ENCODE measurements at places on chromosomes 16 and 17.

- no peak for DNase-seq
These were observed 37.3 kb downstream of the PLCG2 start for GRCh38 chr16:81816351-81816750.

GRCh38 chr17:83091257-83092141, 12.1 kb downstream of the METRNL start:
- no peak for DNase-seq

DNA sequence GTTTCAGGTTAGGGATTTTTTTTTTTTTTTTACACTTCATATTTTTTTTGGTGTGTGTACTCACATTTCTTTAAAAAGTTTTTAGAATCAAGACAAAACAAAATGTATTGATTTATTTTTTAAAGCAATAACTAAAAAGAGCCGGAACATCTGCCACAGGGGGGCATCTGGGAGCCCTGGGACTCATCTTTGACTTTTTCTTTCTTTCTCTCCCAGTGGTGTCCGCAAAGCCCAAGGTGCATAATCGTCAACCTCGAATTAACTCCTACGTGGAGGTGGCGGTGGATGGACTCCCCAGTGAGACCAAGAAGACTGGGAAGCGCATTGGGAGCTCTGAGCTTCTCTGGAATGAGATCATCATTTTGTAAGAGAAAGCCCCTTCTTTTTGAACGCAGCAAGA, 36.3 kb downstream of the WWP2 start:
- no peak for DNase-seq

DNA sequence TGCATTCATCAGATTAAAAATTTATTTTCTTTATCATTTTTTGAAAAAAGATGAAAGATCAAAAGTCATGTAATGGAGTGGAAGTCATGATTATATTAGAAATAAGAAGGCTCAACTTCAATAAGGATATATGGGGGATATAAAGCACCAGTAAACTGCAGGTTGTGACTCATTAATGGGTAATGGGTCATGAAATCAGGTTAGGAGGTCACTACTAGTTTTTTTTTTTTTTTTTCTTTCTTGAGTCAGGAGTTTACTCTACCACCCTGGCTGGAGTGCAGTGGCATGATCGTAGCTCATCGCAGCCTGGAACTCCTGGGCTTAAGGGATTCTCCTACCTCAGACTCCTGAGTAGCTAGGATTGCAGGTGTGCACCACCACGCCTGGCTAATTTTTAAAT, 14.3 kb downstream of the EFCAB13 start:
- no peak for DNase-seq

DNA sequence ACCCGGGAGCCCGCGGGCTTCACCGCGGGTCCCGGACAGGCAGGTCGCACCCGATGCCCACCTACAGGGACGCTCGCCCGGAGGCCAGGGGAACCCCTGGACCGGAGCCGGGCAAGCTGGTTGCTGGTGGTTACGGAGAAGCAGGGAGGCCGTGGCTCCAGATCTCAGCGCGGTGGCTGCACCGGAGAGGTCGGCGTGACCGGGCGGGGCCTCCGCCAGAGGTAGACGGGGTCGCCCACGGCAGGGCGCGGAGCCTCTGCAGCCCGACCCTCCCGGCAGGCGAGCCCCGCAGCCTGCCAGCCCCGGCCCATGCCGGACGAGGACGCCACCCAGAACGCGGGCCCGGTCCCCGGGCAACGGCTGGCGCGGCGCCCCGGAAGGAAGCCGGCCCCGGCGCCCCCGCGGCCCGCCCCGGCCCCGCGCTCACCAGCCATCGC, 341 bp downstream of the PCYT2 start:
- no peak for DNase-seq

- DNase-seq, result no peak
These were observed 7.7 kb downstream of the NKIRAS2 start for GRCh38 chr17:42027590-42027889.

GRCh38 chr16:18969050-18969854, 14.5 kb upstream of the TMC7 start:
- peak; percentile 88 for DNase-seq

- DNase-seq, result no peak
These were observed 244.6 kb upstream of the MAF start for GRCh38 chr16:79845033-79845733.

GRCh38 chr16:519425-519824, 8.1 kb upstream of the CAPN15 start:
- no peak for DNase-seq

DNA sequence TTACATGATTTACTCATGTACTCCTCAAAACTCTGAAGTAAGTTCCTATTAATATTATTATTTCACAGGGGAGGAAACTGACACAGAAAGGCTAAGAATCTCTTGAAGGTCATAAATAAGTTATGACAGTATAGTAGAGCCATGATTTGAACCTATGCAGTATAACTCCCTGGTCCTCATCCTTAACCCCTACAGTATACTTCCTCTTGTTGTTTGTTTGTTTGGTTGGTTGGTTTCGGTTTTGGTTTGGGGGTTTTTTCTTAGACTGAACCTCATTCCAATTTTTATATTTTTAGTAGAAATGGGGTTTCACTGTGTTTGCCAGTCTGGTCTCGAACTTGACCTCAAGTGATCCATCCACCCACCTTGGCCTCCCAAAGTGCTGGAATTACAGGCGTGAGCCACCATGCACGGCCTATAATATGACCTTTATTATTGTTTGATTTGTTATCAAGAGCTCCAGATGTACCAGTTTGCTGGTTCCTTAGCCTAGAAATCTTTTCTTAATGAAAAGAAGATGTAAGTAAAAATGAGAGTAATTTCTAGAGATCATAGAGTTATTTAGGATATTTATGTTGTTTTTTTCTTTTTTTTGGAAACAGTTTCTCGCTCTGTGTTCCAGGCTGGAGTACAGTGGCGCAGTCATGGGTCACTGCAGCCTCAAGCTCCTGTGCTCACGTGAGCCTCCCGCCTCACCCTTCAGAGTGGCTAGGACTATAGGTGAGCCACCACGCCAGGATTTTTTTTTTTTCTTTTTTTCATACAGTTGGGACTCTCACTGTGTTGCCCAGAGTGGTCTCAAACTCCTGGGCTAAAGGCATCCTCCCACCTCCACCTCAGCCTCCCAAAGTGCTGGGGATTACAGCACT, 4.8 kb downstream of the PRR11 start:
- no peak for DNase-seq

GRCh38 chr16:10964891-10965326, 20.5 kb downstream of the CLEC16A start:
- DNase-seq, result no peak

DNA sequence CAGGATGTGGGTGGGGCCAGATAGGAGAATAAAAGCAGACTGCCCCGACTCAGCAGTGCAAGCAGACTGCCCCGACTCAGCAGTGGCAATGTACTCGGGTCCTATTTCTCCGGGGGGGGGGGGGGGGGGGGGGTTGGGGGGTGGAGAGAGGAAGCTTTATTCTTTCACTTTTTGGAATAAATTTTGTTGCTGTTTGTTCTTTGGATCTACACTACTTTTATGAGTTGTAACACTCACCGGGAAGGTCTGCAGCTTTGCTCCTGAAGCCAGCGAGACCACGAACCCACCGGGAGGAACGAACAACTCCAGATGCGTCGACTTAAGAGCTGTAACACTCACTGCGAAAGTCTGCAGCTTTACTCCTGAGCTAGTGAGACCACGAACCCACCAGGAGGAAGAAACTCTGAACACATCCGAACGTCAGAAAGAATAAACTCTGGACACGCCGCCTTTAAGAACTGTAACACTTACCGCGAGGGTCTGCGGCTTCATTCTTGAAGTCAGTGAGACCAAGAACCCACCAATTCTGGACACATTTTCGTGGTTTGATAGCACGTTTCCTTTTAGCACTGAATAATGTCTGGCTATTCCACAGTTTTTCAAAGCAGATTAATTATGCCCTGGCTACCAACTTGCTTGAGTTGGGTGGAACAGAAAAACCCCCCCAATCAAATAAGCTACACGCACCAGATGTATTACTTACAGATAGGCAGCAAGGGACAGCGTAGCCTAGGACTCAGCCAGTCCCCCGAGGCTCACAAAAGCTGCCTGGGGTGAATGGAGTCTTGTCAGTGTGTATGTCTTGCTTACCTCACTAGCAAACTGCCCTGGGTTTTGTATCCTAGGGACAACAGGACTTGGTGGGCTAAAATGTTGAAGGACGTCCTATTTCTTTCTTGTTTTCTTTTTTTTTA, 11.9 kb downstream of the FZD2 start:
- peak; percentile 48 for DNase-seq

DNA sequence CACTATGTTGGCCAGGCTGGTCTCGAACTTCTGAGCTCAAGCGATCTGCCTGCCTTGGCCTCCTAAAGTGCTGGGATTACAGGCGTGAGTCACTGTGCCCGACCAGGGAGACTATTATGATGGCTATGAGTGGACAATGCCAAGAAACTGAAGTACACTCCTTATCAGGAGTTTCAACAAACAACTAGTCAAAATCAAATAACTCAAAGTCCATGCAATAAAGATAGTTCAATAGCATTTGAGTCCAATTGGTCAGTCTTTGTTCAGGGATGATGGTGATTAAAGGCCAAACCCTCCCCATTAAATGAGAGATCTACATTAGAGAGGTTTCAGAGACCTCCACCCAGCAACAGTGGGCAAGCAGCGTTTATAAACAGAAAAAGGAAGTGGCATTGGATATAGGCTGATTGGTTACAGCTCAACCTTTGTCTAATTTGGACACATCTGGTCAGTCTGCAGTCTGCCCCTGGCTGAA, 8.0 kb downstream of the CHST5 start:
- DNase-seq, result no peak

DNA sequence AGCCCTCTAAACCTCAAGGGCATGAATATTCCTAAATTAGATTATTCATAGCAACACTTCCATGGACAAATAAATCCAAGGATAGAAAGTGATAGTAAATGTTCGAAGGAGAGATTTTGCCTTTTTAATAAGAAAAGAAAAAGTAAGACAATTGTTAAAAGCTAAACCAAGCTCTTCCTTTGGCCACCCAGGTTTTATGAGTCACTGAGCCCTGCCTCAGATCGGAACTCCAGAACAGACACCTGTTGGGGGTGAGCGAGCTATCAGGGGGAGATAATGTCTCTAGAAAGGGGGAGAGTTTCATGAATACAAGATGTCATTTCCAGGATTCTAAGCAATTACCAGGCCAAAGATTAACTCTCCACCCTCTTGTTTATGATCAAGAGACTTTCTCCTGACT, 171.4 kb downstream of the ANKFN1 start:
- no peak for DNase-seq

DNA sequence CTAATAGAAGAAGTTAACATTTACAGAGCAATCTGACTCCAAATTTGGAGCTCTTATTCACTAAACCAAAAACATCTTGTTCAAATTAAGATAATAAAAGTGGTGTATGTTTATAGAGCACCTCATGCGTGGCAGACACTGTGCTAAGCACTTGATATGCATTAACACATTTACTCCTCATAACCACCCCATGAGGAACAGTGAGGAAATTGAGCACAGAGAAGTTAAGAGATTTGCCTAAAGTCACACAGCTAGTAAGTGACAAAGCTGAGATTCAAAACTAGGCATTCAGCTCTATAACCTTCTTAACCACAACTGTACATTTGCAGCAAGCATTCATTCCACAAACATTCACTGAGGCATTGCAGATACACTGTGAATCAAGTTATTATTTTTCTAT, 94.0 kb downstream of the VAT1L start:
- DNase-seq, result no peak

DNA sequence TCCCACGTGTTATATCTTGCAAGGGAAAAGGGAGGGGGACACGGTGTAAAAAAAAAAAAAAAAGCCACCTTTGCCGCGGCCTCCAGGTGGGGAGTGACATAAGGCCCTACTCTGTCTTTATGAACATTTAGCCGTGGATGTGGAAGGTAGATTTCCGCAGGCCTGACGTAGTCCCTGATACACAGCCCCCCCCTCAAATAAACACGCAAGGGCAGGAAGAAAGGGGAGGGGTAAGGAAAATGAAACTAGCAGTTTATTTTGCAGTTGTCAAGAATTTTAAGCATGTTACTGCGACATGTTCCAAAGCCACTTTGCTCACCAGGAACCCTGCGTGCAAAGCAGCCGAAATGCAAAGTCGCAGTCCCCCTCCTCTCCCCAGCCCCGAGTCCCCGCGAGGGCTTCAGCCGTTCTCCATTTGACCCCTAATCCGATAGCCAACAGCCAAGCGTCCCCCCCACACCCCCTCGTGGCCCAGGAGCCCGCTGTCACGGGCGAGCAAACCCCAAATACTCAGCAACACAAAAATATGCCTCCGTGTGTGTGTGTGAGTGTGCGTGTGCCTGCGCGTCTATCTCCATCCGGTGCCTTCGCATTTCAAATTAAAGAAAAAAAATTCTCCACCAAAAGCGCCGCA, 1.2 kb downstream of the CBX4 start:
- no peak for DNase-seq

Data from WERI-Rb-1 (cell line).